Esophagus squamous epithelium (tissue), 5 donors: ENCODE measurements at places on chromosomes 4 and X. TPM values are rescaled to one million over a fixed set of nuclear protein-coding genes. Genes with fewer than 3 reads are reported as not detected.

DNA sequence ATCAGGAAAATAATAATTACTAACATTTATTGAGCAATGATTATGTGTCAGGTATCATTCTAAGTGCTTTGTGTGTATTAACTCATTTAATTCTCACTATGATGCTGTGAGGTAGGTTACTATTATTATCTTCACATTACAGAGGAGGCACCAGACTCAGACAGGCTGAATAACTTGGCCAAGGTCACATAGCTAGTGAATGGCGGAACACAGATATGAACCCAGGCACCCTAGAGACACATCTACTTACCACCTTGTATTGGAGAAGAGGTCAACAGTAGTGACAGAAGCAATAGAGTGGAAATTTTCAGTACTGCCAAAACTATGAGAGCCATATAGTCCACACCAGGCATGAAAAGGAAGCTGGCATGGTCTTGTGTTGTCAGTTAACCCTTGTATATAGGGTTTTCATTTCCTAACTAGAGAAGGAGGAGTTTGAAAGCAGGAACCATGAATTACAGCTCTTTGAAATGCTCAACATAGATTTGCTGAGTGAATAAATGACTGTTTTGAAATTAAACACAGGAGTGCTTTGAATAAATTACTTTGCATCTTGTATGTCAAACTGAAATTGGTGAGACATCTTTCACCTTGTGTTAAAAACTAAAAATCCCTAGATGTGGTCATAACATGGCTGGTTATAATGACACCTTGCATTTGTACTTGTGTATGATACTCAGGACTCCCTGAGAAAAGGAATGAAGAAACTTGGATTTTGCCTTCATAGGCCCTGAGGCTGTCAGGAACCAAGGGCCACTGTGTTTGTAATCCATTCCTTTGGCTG is 71.8 kb downstream of the RTL9 start:
- no peak for DNase-seq
- H3K27ac ChIP-seq: no peak overlapping the region
- H3K27me3 ChIP-seq: no peaks in the 10 kb centered on the region
- H3K4me3 ChIP-seq: no peak overlapping the region
- H3K4me1 ChIP-seq: no peaks in the 10 kb centered on the region
- no peaks in the 10 kb centered on the region for H3K36me3 ChIP-seq

GRCh38 chr4:159014859-159015258 is 88.0 kb upstream of the RAPGEF2 start:
- peaks cover 5% of the 10 kb centered on the region for H3K4me1 ChIP-seq
- H3K4me3 ChIP-seq: no peak overlapping the region
- no peaks in the 10 kb centered on the region for H3K27me3 ChIP-seq
- DNase-seq: no peak
- H3K36me3 ChIP-seq: no peaks in the 10 kb centered on the region

DNA sequence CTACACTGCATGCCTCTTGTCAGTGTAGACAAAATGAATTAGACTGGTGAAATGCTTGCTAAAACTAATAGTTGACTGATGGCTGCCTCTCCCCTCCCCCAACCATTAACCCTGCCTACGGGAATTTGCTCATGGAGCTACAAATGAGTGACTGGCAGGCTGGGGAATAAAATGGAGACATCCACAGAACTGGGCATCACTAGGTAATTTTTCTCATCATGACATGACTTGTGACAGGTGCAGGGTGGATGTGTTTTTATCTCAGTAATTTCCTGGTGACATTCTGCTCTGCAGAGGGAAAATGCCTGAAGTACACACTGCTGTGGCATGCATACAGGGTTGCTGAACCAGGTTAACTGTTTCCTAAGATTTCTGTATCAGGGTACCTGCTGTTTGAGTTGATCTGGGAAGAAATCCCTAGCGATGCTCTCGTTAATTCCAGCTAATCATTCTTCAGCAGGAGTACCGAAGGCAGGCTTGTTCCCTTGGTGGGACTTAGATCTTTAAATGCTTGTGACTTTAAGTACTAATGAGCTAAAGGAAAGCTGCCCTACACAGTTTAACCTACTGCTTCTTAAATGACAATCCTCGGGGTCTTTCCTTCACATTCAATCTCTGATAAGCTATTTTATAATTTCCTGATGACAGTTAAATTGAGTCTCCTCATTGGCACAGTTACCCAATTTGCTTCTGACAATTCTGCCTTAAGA is 376.3 kb upstream of the LCORL start:
- H3K27ac ChIP-seq: no peak overlapping the region
- no peaks in the 10 kb centered on the region for H3K36me3 ChIP-seq
- no peaks in the 10 kb centered on the region for H3K27me3 ChIP-seq
- H3K4me1 ChIP-seq: no peaks in the 10 kb centered on the region
- no peak overlapping the region for H3K4me3 ChIP-seq

- no peaks in the 10 kb centered on the region for H3K4me1 ChIP-seq
- H3K36me3 ChIP-seq: no peaks in the 10 kb centered on the region
- no peak for DNase-seq
- no peaks in the 10 kb centered on the region for H3K27me3 ChIP-seq
- no peak overlapping the region for H3K4me3 ChIP-seq
- H3K27ac ChIP-seq: no peak overlapping the region
These were observed 832.4 kb upstream of the PCDH10 start for GRCh38 chr4:132316738-132317137.

- no peak for DNase-seq
- H3K4me3 ChIP-seq: no peak overlapping the region
- no peak overlapping the region for H3K27ac ChIP-seq
- no peaks in the 10 kb centered on the region for H3K4me1 ChIP-seq
These were observed 46.0 kb downstream of the SEPSECS start for GRCh38 chr4:25113915-25114904.

Gene FGFR3
- 192 TPM for total RNA-seq

- H3K36me3 ChIP-seq: no peaks in the 10 kb centered on the region
- H3K4me1 ChIP-seq: no peaks in the 10 kb centered on the region
- H3K27ac ChIP-seq: no peak overlapping the region
These were observed 434.2 kb downstream of the PPARGC1A start for GRCh38 chr4:23455456-23456158.

- no peaks in the 10 kb centered on the region for H3K27me3 ChIP-seq
- H3K4me3 ChIP-seq: no peak overlapping the region
- peaks cover 87% of the 10 kb centered on the region for H3K4me1 ChIP-seq
- DNase-seq: no peak
- H3K27ac ChIP-seq: peak overlapping the region; percentile 82
- H3K36me3 ChIP-seq: peaks cover 59% of the 10 kb centered on the region
These were observed 20.2 kb downstream of the WDR1 start for GRCh38 chr4:10096201-10096977.

Gene SCML2
- total RNA-seq: 1.4 TPM

Gene SSX5
- total RNA-seq: not detected

Gene TEX13C
- not detected for total RNA-seq

GRCh38 chr4:155789391-155789790 is 30.6 kb downstream of the GUCY1B1 start:
- H3K36me3 ChIP-seq: no peaks in the 10 kb centered on the region
- DNase-seq: no peak
- H3K4me3 ChIP-seq: peak overlapping the region; percentile 1
- peaks cover 5% of the 10 kb centered on the region for H3K4me1 ChIP-seq
- H3K27ac ChIP-seq: no peak overlapping the region

Gene SMC1A
- total RNA-seq: 33.2 TPM

Gene NHS
- 3.4 TPM for total RNA-seq

GRCh38 chrX:125953814-125954213 is 212.3 kb downstream of the DCAF12L2 start:
- no peaks in the 10 kb centered on the region for H3K36me3 ChIP-seq
- no peak for DNase-seq
- no peak overlapping the region for H3K4me3 ChIP-seq

GRCh38 chr4:109803924-109804571 is 2.2 kb upstream of the CFI start:
- no peaks in the 10 kb centered on the region for H3K36me3 ChIP-seq
- peaks cover 17% of the 10 kb centered on the region for H3K4me1 ChIP-seq
- no peak overlapping the region for H3K4me3 ChIP-seq
- H3K27ac ChIP-seq: no peak overlapping the region
- no peak for DNase-seq

Gene DMRTC1B
- total RNA-seq: not detected

Gene ERVMER34-1
- total RNA-seq: 1.5 TPM

Gene ODAPH
- not detected for total RNA-seq

DNA sequence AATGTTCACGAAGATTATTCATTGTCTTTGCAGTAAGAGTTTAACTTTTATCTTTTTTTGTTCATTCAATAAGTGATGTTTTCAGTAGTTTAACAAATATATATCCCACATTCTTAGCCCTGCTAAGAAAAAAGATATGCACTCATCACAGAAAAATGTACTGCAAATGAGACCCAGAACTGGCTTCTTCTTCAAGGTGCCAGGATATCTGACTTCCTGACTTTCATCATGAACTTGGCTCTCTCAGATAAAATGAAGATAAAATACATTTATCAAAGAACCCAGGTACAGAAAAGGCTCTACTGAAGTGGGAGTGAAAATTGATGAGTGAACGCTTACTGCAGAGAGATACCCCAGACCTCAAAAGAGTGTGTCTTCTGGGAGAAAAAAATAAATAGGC is 177.8 kb upstream of the DKK2 start:
- no peaks in the 10 kb centered on the region for H3K36me3 ChIP-seq
- no peak overlapping the region for H3K4me3 ChIP-seq
- H3K27me3 ChIP-seq: no peaks in the 10 kb centered on the region
- no peaks in the 10 kb centered on the region for H3K4me1 ChIP-seq
- no peak overlapping the region for H3K27ac ChIP-seq
- no peak for DNase-seq

Gene TRIM75
- total RNA-seq: not detected

- no peaks in the 10 kb centered on the region for H3K4me1 ChIP-seq
- no peak overlapping the region for H3K27ac ChIP-seq
- H3K36me3 ChIP-seq: no peaks in the 10 kb centered on the region
- H3K4me3 ChIP-seq: no peak overlapping the region
- no peaks in the 10 kb centered on the region for H3K27me3 ChIP-seq
- no peak for DNase-seq
These were observed 56.3 kb upstream of the DCTD start for GRCh38 chr4:182973511-182973911.

GRCh38 chrX:30561191-30561590 is 16.4 kb downstream of the TASL start:
- DNase-seq: no peak
- H3K27ac ChIP-seq: no peak overlapping the region
- H3K36me3 ChIP-seq: no peaks in the 10 kb centered on the region
- no peaks in the 10 kb centered on the region for H3K27me3 ChIP-seq

Gene CT55
- total RNA-seq: not detected

DNA sequence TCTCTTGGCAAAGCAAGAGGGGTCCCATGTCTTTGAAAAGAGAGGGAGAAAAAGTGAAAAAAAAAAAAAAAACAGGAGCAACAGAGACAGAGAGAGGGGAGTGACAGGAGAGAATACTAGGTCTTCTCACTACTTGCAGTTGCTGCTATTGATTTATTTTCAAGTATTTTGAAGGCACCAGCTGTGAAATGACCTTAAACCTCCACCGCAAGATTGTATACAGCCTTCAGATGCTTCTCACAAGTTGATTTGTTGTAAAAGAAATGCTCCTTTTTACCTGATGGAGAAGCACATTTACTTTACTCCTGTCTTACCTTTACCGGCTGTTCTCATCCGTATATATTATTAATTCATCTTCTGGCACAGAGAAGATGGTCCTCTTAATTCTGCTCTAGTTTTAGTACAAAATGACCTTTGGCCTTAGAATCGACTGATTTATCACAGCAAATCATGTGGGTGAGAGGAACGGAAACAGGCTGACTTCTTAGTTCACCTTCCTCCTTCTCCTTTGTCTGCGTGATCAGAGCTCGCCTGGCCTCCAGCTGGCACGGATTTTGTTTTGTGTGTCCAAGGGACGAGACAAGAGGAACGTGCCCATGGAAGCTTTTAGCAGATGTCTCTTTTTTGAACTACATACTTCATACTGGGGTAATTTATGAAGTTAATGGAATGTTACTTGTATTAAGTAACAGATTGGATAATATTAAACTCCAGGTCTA is 82.4 kb upstream of the PACRGL start:
- no peak overlapping the region for H3K4me3 ChIP-seq
- H3K27me3 ChIP-seq: no peaks in the 10 kb centered on the region
- no peak overlapping the region for H3K27ac ChIP-seq
- no peaks in the 10 kb centered on the region for H3K4me1 ChIP-seq

GRCh38 chr4:8118035-8118434 is 40.6 kb downstream of the ABLIM2 start:
- no peaks in the 10 kb centered on the region for H3K27me3 ChIP-seq
- H3K4me3 ChIP-seq: no peak overlapping the region
- no peak for DNase-seq
- peaks cover 6% of the 10 kb centered on the region for H3K4me1 ChIP-seq
- no peaks in the 10 kb centered on the region for H3K36me3 ChIP-seq

Gene CENPE
- 3.0 TPM for total RNA-seq
